ENCODE measurements at places on chromosomes 7 and 10.

GRCh38 chr7:70237831-70238575 is 639.7 kb downstream of the AUTS2 start:
- no peak for DNase-seq

DNA sequence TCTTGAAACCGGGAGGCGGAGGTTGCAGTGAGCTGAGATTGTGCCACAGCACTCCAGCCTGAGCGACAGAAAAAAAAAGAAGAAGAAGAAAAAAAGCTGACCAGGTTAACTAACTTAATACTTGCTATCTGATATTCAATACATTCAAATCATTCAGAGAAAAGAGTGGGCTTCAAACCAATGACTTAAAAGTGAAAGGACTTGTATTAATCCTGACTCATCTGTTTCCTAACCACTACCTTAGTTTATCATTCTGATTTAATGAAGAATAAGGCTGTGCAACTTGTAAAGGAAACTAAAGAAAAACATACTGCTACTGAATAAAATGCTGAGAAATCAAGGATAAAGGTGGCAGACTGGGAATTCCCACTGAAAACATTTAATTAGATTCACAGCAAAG is 128.4 kb downstream of the NRBF2 start:
- DNase-seq, result no peak

GRCh38 chr7:111841596-111842205 is 279.4 kb upstream of the IMMP2L start:
- DNase-seq, result no peak

DNA sequence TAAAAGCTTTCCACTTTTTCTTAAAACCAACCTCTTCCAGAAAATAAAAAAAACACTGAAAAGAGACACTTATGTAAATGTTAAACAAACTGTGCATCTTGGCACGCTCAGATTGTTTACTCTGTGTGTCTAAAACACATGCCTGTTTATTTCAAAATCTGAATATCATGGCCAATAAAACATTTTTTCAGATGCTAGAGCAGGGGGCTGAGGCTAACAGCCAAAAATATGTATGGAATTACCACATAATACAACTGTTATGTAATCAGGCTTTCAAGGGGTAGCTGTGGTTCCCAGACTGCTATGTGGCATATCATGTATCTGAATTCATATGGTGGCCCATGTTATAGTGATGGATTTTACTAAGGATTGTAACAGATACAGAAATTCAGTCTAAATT is 130.4 kb downstream of the HIBADH start:
- DNase-seq, result no peak

GRCh38 chr10:90591629-90592028 is 266.2 kb downstream of the HTR7 start:
- DNase-seq, result no peak

GRCh38 chr10:110947061-110947595 is 27.7 kb downstream of the SHOC2 start:
- DNase-seq, result no peak

DNA sequence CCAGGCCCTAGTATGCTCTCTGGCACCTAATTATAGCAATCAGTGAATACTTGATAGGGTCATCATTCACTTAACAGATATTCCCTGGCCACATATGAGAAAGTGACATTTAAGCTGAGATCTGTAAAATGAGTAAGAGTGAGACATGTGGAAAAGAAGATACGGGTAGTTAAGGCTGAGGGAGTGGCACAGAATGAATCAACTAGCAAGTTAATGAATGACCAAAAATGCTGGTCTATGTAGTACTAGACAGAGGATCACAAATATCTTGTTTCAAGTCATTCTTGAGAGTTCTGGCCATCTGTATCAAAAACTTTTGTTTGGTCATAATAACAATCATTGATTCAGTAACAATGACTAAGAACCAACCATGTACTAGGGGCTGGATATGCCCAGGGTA is 954.9 kb downstream of the CNTNAP2 start:
- DNase-seq, result no peak

GRCh38 chr7:38594949-38595348 is 36.2 kb downstream of the AMPH start:
- DNase-seq, result no peak

GRCh38 chr10:4704034-4704545 is 121.9 kb upstream of the AKR1E2 start:
- DNase-seq, result no peak

DNA sequence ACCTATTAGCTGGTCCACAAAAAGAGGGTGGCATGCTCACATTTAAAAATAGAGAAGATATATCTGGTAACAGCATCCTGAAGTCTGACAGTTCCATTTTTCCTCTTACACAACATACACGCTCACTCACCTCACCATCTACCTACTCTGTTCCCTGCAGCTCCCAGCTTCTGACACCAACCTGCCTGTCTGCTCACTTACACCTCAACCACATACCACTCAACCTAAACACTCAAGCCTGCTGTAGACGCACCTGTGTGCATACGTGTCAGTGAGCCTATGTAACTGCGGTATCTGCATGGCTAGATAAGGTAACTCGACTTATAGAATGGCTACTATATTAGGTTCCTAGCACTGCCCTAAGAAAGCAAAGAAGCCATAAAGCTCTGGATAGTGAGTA is 174.9 kb downstream of the DGKI start:
- no peak for DNase-seq

DNA sequence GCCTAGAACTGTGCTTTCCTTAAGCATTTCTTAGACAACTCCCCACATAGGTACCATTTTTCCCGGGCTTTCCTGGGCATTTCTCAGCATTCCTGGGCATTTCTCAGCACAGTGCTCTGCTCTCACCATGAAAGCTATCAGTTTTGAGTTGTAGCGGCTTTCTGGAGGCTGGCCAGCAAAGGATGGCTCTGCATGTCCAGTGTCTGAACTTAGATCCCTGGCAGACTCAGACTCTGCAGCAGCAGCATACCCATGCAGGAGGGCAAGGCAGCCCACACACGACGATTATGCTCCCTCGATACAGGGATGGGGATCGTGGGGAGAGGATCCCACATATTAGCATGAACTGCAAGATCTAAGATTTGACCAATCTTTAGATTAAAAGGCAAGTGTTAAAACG is 248.9 kb upstream of the MKI67 start:
- no peak for DNase-seq

GRCh38 chr10:62170732-62171131 is 97.9 kb downstream of the RTKN2 start:
- DNase-seq, result no peak

- no peak for DNase-seq
Observed at GRCh38 chr7:21076574-21076973, 289.9 kb upstream of the SP8 start.

GRCh38 chr10:17626656-17627055 is 9.5 kb upstream of the HACD1 start:
- no peak for DNase-seq

Measured in erythroblast (primary cell).